NCI-H82 (cell line): ENCODE measurements at places on chromosomes 1 and 21.
A peak's percentile ranks its signal among the peaks of the same experiment; 100 is the strongest.

DNA sequence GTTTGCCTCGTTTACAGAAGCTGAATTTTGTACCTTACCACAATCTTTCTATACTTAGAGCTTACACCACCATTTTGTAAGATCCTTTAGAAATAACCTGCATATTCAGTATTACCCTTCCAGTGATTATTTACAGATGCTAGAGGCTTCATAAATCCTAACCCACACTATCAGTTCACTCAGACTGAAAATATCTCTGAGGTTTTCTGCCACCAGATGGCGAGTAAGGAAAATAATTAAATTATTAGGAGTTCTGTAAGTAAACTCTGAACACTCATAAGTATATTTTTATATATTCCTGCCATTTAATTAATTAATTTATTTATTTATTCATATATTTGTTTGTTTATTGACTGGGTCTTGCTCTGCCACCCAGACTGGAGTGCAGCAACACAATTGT is 1635.2 kb downstream of the PLA2G4A start:
- DNase-seq = no peak

GRCh38 chr1:3783651-3784474 is 11.3 kb downstream of the SMIM1 start:
- DNase-seq = no peak

DNA sequence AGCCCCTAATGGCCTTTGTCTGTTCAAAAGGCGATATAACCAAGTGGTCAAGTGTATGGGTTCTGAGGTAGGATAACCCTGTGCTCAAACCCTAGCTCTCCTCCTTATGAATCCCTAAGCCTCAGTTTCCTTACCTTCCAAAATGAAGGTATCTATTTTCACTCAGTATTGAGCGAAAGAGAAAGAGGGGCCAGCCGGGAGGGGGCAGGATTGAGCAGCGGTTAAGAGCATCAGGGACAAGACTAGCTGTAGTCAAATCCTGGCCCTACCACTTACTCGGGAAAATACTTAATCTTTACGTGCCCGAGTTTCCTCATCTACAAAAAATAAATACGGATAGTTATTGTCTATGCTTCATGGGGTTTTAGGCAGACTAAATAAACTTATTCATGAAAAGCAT is 25.7 kb downstream of the LY9 start:
- peak; percentile 12 for DNase-seq

GRCh38 chr1:205091043-205091740 is 6.9 kb upstream of the TMEM81 start:
- DNase-seq = no peak

DNA sequence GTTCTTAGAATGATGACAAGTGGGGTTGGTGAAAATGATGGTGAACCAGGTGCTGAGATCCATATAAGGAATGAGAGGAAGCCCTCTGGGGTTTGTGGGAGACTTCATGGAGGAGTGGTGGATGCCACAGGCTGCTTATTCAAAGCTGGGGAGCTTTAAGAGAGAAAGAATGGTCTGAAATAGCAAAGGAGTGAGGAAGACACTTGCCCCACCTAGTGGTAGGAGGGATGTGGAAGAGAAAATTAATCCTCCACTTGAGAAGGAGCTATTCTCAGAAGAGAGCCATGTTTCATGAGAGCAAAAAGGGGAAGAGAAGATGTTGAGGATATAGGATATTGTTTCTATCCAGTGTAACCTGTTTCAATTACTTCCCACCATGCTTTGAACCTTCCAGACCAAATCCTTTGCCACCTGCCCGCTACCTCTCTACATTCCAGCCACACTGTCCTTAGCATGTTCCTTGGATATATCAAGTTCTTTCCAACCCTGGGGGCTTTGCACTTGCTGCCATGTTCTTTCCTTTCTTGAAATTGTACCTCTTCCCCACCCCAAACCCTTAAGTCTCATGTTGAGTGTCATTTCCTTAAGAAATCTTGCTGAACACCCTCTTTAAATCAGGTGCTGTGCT is 19.6 kb upstream of the ZNF648 start:
- peak; percentile 81 for DNase-seq

GRCh38 chr1:60898987-60899386 is 183.4 kb upstream of the NFIA start:
- no peak for DNase-seq

- DNase-seq = no peak
These were observed 207.6 kb downstream of the ROR1 start for GRCh38 chr1:63981408-63981773.
